Substantia nigra (tissue), 51 donors: ENCODE measurements at places on chromosomes 3 and 15.

- DNase-seq, result no peak
Observed at GRCh38 chr3:117750674-117751269, 1041.2 kb downstream of the TUSC7 start.

GRCh38 chr3:27356976-27357375, 12.2 kb downstream of the NEK10 start:
- no peak for DNase-seq

- DNase-seq, result no peak
Observed at GRCh38 chr3:55454611-55455010, 32.5 kb downstream of the WNT5A start.

GRCh38 chr3:121330118-121330517, 215.7 kb downstream of the POLQ start:
- DNase-seq, result no peak

DNA sequence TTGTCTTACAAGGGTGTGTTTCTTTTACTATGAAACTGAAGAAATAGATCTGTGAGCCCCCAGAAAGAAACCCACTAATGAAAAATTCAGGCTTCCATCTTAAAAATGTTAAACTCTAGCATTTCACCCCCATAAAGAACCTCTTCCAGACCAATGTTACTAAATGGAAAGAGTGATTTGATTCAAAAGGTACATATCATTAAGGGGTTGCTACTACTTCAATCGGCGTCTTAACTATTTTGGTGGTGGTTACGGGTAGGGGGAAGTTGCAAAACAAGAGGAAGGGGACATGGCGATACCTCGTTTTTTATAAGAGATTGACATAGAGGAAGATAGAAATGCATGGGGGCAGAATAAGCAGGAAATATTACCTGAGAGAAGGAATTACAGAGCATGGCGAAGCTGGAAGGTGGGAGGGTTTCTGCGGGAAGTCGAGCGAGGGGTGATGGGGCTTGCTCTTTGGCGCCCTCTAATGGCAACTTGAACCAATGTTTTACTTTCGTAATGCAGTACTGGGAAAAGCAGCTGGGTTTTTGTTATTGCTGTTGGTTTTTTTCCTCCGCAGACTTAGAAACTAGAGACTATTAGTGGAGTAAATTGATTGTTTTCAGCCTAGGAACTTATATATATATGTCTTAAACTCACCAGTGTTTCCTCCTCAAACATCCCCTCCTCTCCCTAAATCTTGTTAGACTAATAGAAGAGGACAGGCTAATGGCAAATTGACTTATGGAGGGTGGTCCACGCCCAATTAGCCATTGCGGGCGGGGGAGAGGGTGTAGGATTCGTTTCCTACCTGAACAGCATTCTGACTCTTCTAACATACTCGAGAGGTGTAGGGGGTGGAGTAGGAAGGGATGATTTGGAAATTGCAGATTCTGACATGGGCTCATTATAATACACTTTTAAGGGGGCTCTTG, 11.3 kb upstream of the SOX2 start:
- DNase-seq, result peak; percentile 71

GRCh38 chr15:96807361-96807760, 476.9 kb downstream of the NR2F2 start:
- no peak for DNase-seq

DNA sequence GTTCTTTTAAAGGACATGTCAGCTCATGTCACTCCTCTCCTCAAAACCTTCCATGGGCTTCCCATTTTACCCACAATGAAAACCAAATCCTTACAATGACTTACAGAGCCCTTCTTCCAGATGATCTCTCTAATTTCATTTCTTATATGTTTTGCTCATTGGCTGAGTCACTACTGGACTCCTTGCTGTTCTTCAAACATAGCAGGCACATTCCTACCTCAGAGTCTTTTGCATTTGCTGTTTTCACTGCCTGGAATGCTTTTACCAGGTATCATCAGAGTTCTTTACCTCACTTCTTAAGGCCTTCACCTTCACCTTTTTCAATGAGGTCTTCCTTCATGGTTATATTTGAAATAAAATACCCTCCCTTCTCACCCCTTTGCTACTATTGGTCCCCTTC, 57.3 kb downstream of the NECTIN3 start:
- DNase-seq, result no peak
